Gastroesophageal sphincter (tissue), 4 donors: ENCODE measurements at places on chromosomes 5 and 9.

DNA sequence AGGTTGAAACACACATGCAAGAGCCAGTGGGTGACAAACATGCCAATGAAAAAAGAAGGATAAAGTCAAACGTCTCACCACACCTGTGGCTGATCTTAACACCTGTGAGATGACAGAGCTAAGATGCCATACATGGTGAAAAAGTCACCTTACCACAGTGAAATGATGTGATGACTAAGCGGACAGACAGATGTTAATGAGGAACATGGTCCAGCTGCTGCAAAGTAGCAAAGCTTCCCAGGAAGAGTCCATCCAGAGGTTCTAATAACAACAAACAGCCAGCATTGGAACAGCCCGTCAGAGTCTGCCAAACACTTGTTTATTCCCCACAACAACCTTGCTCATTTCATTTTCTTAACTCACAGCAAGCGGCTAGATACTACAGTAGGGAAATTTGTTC is 1.9 kb downstream of the KIAA1191 start:
- H3K27me3 ChIP-seq, result no peaks in the 10 kb centered on the region
- H3K27ac ChIP-seq, result no peak overlapping the region
- peaks cover 13% of the 10 kb centered on the region for H3K4me1 ChIP-seq
- no peaks in the 10 kb centered on the region for H3K36me3 ChIP-seq

- no peak overlapping the region for H3K27ac ChIP-seq
- H3K27me3 ChIP-seq, result no peaks in the 10 kb centered on the region
- ATAC-seq, result no peak
- no peaks in the 10 kb centered on the region for H3K4me1 ChIP-seq
- H3K36me3 ChIP-seq, result no peaks in the 10 kb centered on the region
These were observed 306.8 kb downstream of the SEMA5A start for GRCh38 chr5:9239071-9239470.

DNA sequence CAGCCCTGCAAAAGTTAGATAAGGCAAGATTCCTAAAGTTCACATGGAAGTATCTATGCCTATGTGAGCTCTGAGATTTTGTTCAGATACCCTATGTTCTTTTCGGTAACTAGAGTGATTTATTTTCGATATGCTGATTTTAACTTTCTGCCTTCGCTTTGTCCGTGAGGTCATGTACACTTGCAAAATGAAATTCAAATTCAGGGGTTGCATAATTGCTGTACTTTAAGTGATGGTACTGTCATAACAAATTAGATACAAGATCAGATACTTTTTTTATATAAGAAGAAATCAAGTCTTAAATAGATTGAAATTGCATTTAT is 350 bp upstream of the ECPAS start:
- H3K4me3 ChIP-seq, result peak overlapping the region; percentile 95
- peaks cover 36% of the 10 kb centered on the region for H3K4me1 ChIP-seq
- H3K36me3 ChIP-seq, result no peaks in the 10 kb centered on the region
- no peak for ATAC-seq
- H3K27me3 ChIP-seq, result no peaks in the 10 kb centered on the region

- no peak for ATAC-seq
- H3K36me3 ChIP-seq, result no peaks in the 10 kb centered on the region
- no peaks in the 10 kb centered on the region for H3K27me3 ChIP-seq
- no peak overlapping the region for H3K27ac ChIP-seq
- no peak overlapping the region for H3K4me3 ChIP-seq
- H3K4me1 ChIP-seq, result no peaks in the 10 kb centered on the region
These were observed 78.8 kb upstream of the MAST4 start for GRCh38 chr5:66517351-66517750.

- H3K4me1 ChIP-seq, result no peaks in the 10 kb centered on the region
- no peak for ATAC-seq
- H3K36me3 ChIP-seq, result no peaks in the 10 kb centered on the region
- no peaks in the 10 kb centered on the region for H3K27me3 ChIP-seq
- no peak overlapping the region for H3K27ac ChIP-seq
These were observed 2111.3 kb downstream of the MAT2B start for GRCh38 chr5:165616490-165617405.

GRCh38 chr5:109485030-109485429 is 75.3 kb upstream of the PJA2 start:
- no peaks in the 10 kb centered on the region for H3K27me3 ChIP-seq
- peaks cover 4% of the 10 kb centered on the region for H3K4me1 ChIP-seq
- H3K36me3 ChIP-seq, result no peaks in the 10 kb centered on the region
- H3K27ac ChIP-seq, result no peak overlapping the region

DNA sequence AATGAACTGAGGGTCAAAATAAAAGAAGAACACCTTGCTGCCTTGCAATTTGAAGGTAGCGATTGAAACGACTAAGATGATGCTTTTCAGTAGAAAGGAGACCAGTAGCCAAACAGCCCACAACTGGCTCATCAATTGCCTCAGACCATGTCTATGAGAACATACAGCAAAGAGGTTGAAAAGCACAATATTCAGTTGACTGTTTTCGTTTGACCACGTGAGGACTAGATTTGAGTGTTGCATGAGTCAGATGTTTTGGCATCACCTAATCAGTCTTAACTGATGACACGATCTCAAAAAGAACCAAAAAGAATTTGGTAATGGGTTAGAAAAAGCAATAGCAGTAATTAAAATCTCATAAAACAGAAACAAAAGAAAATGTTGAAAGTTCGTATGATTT is 82.7 kb upstream of the IL7R start:
- H3K4me3 ChIP-seq, result no peak overlapping the region
- H3K27me3 ChIP-seq, result no peaks in the 10 kb centered on the region
- no peak for ATAC-seq
- H3K4me1 ChIP-seq, result no peaks in the 10 kb centered on the region

- H3K4me1 ChIP-seq, result no peaks in the 10 kb centered on the region
- no peaks in the 10 kb centered on the region for H3K27me3 ChIP-seq
- ATAC-seq, result peak; percentile 25
- H3K4me3 ChIP-seq, result no peak overlapping the region
- no peaks in the 10 kb centered on the region for H3K36me3 ChIP-seq
- H3K27ac ChIP-seq, result no peak overlapping the region
These were observed 99.3 kb downstream of the ACTBL2 start for GRCh38 chr5:57383093-57383861.

GRCh38 chr9:113781896-113782295 is 94.2 kb upstream of the ZNF618 start:
- ATAC-seq, result no peak
- no peaks in the 10 kb centered on the region for H3K4me1 ChIP-seq
- H3K27me3 ChIP-seq, result peaks cover 8% of the 10 kb centered on the region
- no peak overlapping the region for H3K4me3 ChIP-seq

DNA sequence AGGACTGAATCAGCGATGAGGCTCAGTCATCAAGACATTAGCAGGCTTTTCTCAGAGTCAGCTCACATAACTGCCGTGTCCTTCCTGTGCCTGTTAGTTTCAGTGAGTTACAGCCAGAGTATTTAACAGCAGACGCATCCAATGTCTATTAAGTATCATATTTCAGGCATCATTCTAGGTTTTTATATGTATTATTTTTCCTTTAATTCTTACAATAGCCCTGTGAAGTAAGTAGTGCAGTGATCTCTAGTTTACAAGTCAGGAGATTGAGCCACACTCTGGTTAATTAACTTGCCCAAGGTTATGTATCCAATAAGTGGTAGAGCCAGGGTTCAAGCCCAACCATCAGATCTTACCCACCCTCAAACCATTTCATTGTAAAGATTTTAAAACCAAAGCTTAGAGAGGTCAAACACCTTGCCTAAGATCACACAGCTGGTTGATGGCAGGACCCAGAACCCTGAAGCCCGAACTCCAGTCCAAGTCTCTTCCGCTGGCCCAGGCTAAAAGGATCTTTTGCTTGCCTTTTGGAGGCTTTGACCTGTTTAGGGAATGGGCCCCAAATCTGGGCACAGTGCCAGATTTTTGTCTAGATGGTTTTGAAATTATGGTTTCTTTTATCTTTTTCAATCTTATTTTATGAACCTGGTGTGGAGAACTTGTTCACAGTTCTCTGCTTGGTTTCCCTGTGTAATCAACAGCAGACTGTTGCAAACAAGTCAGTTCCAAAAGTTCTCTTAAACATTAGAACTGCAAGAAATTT is 261.2 kb upstream of the CLINT1 start:
- peak overlapping the region; percentile 3 for H3K27ac ChIP-seq
- ATAC-seq, result no peak
- no peaks in the 10 kb centered on the region for H3K36me3 ChIP-seq
- no peaks in the 10 kb centered on the region for H3K4me1 ChIP-seq

DNA sequence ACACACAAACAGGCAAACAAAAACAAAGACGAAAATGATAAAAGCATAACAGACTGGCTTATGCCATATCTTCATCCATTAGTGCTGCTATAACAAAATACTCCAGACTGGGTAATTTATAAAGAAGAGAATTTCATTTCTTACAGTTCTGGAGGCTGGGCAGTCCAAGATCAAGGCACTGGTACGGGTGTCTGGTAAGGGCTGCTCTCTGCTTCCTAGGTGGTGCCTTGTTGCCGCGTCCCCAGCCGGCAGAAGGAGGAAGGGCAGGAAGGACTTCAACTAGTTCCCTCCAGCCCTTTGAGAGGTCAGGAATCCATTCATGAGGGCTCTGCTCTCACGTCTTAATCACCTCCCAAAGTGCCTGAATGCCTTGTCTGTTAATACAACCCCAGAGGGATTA is 122.6 kb downstream of the BOD1 start:
- H3K4me3 ChIP-seq, result no peak overlapping the region
- H3K27ac ChIP-seq, result no peak overlapping the region
- peaks cover 23% of the 10 kb centered on the region for H3K4me1 ChIP-seq
- ATAC-seq, result no peak

DNA sequence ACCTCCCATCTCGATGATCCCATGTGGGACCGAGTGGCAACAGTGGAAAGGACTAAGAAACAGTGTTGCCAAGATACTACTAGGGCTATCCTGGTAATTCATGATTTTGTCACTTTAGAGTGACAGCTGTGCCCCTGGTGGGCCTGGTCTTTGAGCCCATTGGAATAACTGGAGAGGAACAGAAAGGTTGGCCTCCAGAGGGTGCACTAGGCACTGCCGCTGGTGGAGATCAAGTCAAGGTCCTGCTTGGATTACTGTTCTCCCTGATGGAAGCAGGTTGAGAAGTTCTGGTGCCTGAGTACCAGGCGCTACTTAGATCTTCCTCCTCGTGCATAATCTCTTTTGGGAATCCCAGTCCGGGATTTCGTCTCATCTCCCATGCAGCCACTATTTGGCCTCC is 129.6 kb downstream of the SEC61B start:
- ATAC-seq, result no peak
- no peak overlapping the region for H3K4me3 ChIP-seq
- no peaks in the 10 kb centered on the region for H3K27me3 ChIP-seq
- no peaks in the 10 kb centered on the region for H3K36me3 ChIP-seq

DNA sequence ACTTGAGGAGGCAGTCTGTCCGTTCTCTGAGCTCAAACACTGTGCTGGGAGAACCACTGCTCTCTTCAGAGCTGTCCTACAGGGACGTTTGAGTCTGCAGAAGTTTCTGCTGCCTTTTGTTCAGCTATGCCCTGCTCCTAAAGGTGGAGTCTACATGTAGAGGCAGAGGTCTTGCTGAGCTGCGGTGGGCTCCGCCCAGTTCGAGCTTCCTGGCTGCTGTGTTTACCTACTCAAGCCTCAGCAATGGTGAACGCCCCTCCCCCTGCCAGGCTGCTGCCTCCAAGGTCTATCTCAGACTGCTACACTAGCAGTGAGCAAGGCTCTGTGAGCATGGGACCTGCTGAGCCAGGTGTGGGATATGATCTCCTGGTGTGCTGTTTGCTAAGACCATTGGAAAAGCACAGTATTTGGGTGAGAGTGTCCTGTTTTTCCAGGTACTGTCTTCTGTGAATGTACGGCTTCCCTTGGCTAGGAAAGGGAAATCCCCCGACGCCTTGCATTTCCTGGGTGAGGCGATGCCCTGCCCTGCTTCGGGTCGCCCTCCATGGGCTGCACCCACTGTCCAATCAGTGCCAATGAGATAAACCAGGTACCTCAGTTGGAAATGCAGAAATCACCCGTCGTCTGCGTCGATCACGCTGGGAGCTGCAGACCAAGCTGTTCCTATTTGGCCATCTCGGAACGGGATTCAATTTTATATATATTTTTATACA is 58.5 kb downstream of the CNTRL start:
- H3K27ac ChIP-seq, result no peak overlapping the region
- no peak for ATAC-seq
- H3K4me1 ChIP-seq, result no peaks in the 10 kb centered on the region
- no peak overlapping the region for H3K4me3 ChIP-seq
- no peaks in the 10 kb centered on the region for H3K36me3 ChIP-seq
- no peaks in the 10 kb centered on the region for H3K27me3 ChIP-seq

DNA sequence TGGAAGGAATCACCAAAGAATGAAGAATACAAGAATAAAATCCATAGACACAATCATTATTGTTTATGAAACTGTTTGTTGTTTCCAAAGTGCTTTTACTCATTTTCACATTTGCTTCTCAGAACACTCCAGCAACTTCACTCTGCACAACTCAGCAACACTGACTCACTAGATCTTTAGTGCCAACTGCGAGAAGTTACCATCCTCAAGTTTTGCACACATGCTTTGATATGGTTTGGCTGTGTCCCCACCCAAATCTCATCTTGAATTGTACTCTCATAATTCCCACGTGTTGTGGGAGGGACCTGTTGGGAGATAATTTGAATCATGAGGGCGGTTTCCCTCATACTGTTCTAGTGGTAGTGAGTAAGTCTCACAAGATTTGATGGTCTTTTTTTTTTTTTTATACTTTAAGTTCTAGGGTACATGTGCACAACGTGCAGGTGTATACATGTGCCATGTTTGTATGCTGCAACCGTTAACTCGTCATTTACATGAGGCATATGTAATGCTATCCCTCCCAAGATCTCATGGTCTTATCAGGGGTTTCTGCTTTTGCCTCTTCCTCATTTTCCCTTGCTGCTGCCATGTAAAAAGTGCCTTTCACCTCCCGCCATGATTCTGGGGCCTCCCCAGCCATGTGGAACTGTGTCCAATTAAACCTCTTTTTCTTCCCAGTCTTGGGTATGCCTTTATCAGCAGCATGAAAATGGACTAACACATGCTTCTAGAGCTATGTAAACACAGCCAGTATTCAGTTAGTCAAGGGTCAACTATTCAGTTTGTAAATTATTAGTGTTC is 36.9 kb downstream of the CLINT1 start:
- H3K4me3 ChIP-seq, result no peak overlapping the region
- H3K27me3 ChIP-seq, result no peaks in the 10 kb centered on the region
- peaks cover 10% of the 10 kb centered on the region for H3K4me1 ChIP-seq
- H3K27ac ChIP-seq, result peak overlapping the region; percentile 67

DNA sequence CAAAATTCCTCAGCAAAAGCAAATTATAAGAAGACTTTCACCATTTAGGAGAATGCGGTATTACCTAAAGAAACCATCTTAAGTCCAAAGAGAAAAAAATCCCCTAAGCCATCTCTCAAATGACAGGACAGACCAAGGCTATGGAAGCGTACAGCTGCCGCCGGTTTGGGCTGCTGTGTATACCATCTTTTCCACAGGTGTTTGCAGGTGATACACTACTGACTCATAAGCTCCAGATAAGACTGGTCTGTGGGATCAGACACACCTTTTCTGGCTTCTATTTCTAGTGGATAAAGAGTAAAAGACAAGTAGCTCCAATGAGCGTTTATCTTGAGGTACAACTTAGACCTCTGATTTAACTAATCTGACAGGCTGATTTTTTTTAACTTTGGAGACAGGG is 7.7 kb downstream of the CDKN2AIPNL start:
- H3K4me1 ChIP-seq, result peaks cover under 1% of the 10 kb centered on the region
- H3K4me3 ChIP-seq, result no peak overlapping the region
- no peak for ATAC-seq
- H3K27me3 ChIP-seq, result no peaks in the 10 kb centered on the region
- H3K27ac ChIP-seq, result no peak overlapping the region

GRCh38 chr5:91291628-91292569 is 91.2 kb downstream of the ARRDC3 start:
- peaks cover 8% of the 10 kb centered on the region for H3K4me1 ChIP-seq
- H3K4me3 ChIP-seq, result no peak overlapping the region
- H3K27ac ChIP-seq, result no peak overlapping the region
- H3K36me3 ChIP-seq, result no peaks in the 10 kb centered on the region
- H3K27me3 ChIP-seq, result no peaks in the 10 kb centered on the region
